Inflammatory macrophage (primary cell): ENCODE measurements at places on chromosomes 2 and 18.

GRCh38 chr2:27901234-27901633, 10.7 kb downstream of the BABAM2 start:
- peak; percentile 75 for DNase-seq

- no peak for DNase-seq
Measured at GRCh38 chr2:224426656-224427055, 24.7 kb upstream of the FAM124B start.

DNA sequence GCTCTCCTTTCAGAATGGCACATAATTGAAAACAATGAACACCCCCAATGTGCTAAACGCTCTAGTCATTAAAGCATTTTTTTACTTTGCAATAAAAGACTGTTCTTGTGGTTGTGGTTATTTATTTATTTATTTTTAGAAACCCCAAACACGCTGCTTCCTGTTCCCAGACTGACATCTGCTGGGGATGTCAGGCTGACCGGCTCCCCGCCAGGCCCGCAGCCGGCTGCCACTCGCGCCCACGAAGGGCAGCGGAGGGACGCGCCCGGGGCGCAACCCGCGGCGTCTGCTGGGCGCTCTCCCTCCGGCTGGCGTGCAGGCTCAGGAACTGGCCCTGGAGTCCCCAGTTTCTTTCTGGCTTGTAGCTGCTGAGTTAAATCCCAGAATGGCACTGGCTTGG, 83.1 kb upstream of the SP3 start:
- DNase-seq = no peak

DNA sequence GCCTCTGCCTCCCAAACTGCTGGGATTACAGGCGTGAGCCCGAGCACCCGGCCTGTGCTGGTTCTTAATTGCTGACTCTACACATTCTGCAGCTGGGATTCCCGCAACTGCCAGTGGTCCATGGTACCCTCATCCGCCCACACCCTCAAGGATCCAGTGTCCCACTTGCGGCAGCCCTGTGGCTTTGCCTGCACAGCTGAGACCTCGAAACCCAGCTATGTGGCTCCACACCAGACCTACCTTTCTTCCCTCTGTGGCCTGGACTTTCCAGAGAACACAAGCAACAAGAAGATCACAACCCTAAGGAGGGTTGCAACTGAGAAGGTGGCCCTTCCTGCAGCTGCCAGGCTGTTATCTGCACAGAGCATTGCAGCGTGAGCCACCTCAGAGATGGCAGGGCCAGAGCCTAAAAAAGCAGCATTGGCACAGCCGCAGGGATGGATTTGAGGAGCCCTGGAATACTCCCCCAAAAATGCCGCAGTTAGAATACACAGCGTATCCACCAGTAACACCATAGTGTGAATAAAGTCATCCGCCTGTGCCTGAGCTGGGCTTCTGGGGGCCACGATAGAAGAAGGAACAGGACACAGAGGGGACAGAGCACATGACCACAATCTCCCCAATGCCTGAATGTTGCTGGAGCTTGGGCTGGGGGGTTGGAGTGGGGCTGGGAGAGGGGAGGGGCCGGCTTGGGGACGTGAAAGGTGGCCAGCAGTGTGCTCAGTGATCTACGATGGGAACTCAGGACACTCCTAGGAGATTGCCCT, 1.9 kb downstream of the GPR55 start:
- DNase-seq = no peak

DNA sequence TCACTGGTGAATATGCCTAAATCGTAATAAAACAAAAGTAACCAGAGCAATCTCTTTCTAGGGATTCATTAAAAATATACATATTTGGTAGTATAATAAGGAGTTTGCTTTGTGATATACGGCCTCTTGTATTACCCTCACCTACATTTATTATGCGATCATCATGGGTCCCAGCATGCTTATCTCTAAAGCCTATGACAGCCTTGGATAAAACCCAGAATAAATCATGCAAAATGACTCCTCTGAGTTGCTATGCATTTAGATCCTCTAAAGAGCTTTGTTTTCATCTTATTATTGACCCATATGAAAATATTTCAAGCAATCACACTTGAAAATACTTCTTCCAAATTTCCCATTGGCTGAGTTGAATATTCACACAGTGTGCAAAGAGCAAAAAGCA, 432.3 kb downstream of the SUCLG1 start:
- no peak for DNase-seq

GRCh38 chr2:105609746-105610402, 134.8 kb upstream of the NCK2 start:
- DNase-seq = no peak

GRCh38 chr18:12014521-12015415, 33.5 kb downstream of the IMPA2 start:
- no peak for DNase-seq

DNA sequence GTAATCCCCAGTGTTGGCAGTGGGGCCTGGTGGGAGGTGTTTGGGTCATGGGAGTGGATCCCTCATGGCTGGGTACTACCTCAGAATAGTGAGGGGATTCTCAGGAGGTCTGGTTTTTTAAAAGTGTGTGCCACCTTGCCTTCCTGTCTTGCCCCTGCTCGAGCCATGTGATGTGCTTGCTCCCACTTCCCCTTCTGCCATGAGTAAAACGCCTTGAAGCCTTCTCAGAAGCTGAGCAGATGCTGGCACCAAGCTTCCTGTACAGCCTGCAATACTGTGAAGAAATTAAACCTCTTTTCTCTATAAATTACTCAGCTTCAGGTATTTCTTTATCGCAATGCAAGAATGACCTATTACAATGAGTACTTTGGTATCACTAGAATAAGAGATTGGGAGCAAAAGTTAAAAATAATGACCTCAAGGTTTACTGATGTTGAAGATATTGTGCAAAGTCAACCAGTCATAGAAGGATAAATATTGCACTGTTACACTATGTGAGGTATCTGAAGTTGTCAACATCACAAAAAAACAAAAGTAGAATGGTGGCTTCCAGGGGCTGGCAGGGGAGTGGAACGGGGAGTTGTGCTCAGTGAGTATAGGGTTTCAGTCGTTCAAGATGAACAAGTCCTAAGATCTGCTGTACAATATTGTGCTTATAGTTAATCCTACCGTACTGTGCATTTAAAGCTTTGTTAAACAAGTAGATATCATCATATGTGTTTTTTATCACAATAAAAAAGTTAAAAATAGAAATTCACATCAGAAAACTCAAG, 938.3 kb upstream of the CNTNAP5 start:
- no peak for DNase-seq

DNA sequence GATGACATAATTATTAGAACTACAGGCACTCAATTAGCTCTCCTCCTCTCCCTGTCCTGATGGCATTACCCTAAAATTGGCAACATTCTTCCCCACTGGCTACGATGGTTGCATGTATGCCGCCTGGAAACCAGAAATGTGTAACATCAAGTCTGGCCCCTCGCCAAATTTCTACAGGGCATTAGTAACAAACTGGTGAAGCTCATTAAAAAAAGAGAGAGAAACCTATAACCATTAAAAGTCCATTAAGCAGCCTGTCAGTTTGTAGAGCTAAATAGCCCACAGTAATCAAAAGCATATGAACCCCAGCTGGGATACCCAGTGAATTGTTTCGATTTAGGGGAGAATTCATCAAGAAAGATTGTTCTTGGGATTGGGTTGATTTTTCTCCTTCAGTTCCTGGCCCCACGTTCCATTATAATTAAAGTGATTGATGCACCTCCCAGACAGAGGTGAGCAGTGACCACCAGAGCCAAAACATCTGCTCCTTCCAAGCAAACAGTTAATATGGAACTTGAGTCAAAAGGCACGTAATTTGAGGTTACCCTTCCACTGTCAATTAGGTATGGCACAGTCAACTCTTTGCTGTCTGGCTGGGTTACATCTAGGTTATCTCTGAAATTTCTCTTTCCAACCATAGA, 208.6 kb downstream of the C1D start:
- no peak for DNase-seq

DNA sequence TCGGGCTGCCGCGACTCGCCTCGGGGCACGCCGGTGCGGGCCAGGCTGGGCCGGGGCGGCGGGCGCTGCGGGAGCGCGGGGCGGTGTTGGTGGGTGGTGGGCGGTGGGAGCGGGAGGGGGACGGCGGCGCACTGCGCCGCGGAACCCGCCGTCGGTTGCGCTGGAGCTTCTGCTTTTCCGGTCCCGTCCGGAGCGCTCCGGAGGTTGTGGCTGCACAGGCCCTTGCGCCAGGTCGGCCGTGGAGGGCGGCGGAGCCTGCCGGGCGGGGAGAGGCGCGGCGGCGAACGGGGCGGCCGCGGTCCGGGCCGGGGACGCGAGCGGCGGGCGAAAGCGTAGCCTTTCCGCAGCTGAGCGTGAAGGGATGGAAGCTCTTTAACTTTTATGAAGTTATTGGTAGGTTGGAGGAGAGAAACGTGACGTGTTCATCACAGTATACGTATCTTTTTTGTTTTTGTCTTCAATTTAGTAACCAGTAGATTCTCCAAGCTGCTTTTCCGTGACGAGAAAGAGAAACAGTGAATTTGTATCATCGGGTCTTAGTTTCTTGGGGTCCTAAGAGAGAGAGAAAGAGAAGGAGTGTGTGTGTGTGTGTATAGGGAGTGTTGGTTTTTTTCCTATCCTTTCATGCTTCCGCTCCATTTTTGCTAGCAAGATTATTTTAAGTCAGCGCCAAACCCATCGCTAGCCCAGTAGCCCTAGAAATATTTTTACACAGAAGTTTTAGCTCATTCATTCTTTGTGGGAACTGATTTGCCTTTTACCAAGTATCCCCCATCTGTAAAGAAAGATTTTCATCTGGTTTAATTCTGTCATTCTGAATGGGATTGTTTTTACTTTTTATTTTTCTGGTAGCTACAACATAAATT, 535 bp downstream of the ATG4B start:
- peak; percentile 49 for DNase-seq

DNA sequence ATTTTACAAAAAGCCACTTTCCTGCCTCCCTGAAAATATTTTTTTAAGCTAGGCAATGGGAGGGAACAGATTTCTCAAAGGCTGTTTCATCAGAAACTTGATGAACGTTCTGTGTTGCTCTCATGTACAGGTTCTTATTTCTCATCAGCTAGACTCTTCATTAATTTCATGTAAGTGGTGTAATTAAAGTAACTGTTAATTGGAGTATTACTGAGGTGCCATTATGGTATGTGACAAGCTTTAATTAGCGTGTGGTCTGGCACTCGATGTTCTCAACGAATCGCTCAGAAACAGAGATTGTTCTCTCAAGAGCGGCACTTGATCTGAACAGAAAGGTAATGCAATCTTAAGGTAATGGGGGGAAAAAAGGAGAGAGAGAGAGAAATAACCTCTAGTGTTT, 81.9 kb upstream of the MYCN start:
- DNase-seq = no peak

GRCh38 chr2:42761554-42761953, 2.4 kb downstream of the OXER1 start:
- DNase-seq = no peak

GRCh38 chr2:45497355-45497754, 113.7 kb downstream of the SRBD1 start:
- no peak for DNase-seq

GRCh38 chr2:218813771-218814460, 17.7 kb downstream of the PRKAG3 start:
- no peak for DNase-seq

DNA sequence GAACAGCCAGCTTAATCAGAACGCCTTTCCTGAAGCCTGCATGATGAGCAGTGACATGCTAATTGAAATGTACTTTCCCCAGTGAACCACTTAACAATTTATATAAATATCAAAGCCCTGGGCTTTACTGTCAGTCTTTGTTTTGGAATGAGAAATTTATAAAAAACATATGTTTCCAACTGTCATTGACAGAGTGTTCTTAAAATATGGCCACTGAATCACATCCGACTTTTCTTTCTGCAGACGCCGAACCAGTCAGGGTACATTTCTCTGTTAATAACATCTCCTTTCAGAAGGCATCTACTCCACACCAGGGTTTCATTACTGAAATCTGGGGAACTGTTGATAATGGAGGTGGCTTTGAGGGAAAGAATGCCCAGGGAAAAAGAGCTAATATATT, 343.7 kb downstream of the INSIG2 start:
- no peak for DNase-seq

GRCh38 chr2:54572636-54573536, 116.8 kb downstream of the SPTBN1 start:
- no peak for DNase-seq

GRCh38 chr2:165002638-165003037, 47.3 kb upstream of the SLC38A11 start:
- DNase-seq = no peak

DNA sequence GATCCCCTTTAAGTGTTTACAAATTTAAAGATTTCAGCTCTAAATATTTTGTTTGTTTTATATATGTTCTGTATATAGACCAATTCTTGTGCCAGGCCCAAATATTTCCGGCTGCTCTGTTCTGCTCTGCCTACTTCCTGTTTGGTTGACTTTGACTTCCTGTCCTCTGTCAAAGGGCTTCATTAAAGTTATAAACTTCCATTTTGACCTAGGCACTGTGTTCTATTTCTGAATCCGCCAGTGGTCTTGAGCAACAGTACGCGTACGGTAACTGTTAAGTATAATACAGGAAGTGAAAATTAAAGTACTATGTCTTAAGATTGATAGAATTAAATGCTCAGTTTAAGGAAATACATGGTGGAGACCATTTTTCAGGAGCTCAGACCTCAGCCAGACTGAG, 13.5 kb upstream of the REL start:
- peak; percentile 99 for DNase-seq

- peak; percentile 95 for DNase-seq
Measured at GRCh38 chr2:19989667-19990415, at the start of gene WDR35. WDR35 (minus strand) TSS chr2:19990105; CDS start chr2:19990015, 90 bp downstream.

GRCh38 chr2:127577503-127577902, 42.0 kb downstream of the MYO7B start:
- no peak for DNase-seq

GRCh38 chr2:10923008-10923375, 11.3 kb downstream of the KCNF1 start:
- DNase-seq = no peak

DNA sequence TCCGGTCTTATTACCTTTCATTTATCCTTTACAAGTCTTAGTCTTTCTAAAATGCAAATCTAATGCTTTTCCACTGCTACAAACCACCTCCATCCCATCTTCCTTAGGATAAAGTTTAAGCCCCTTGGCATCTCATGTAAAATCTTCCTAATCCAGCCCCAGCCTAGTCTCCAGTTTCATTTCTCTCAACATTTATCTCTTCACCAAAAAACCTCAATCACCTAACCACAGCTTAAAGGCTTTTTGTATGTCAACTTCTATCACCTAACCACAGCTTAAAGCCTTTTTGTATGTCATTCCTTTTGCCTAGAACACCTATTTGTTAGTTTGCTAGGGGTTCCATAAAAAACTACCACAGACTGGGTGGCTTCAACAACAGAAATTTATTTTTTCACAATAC, 4.2 kb downstream of the TRAK2 start:
- no peak for DNase-seq
